ENCODE measurements at places on chromosomes 4 and X.

DNA sequence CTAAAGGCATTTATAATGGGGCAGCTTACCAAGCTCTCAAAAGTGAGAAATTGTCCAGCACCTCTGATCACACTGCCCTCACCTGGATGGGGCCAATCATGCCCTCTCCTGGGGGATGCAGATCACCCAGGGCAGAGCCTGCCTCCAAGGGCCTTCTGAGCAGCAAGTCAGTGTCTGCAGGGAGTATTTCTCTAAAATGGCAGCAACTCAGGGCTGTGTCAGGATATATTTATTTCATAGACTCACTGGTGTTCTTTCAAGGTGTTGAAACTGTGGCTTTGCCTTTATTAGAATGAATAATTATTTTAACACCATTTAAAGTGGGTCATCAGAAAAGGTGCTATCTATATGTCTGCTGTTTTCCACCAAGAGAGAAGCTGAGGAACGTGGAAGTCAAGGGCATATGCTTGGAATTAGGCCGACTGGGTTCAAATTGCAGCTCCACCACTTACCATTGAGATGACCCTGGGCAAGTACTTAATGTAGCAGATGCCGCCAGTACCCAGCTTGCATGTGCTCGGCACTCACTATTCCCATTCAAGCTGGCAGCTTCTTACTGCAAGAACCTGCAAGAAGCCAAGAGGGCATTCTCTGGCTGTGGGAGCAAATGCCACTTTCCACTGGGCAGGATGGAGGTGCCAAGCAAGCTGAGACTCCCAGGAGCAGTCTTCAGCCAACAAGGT is 590.0 kb downstream of the BCOR start:
- DNase-seq, result no peak

DNA sequence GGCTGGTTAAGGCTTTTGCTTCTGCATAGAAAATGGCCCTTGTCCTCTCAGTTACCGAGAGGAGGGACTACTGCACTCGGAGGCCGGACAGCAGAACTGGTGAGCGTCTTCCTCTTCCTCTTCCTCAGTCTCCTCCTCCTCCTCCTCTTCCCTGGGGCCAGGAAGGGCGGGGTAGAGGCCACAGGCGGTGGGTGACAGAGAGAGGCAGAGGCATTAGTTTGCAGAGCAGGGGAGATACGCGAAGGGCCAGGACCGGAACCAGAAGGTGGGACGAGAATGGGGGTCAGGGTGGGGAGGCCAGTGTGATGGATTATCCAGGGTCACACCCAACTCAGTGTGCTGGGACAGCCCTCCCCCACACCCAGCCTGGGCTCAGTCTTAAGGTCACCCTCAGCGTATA is 14.5 kb downstream of the IQSEC2 start:
- no peak for DNase-seq

GRCh38 chrX:13015536-13016236 is 28.7 kb downstream of the FAM9C start:
- no peak for DNase-seq

GRCh38 chr4:74543231-74543781 is 98.4 kb downstream of the AREG start:
- no peak for DNase-seq

DNA sequence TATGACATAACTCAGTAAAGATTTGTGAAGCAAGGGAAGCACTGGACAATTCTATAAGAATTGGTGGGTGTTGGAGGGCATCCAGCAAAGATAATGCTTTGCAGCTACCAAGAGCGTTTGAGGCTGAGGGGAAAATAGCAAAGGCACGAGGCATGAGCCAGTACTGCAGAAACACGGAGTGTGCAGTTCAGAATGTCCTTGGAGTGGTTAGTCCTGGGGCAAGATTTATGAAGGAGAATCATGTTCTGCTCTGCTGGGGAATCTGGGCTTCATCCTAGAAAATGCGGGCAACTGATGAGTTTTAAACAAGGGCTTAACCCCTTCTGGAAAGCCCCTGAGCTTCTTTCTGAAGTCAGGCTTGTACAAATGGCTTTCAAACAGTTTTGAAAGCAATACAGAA is 452.5 kb downstream of the IL15 start:
- DNase-seq, result no peak

DNA sequence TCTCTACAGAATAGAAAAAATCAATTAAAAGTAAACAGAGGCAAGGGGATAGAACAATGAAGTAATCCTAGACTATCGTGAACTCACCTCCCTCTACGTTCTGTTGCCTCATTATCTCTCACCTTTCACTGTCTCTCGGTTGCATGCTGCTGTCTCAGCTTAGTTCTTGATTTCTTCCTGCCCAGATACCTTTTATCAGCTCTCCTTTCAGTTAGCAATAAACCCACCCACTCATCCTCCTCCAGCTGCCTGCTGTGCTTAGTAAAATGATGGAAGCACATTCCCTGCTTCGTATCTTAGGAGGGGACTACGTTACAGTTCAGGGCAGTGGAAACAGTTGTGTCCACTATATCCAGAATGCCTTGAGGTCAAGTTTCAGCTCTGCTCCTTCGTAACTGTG is 1709.5 kb upstream of the AGA start:
- DNase-seq, result no peak

DNA sequence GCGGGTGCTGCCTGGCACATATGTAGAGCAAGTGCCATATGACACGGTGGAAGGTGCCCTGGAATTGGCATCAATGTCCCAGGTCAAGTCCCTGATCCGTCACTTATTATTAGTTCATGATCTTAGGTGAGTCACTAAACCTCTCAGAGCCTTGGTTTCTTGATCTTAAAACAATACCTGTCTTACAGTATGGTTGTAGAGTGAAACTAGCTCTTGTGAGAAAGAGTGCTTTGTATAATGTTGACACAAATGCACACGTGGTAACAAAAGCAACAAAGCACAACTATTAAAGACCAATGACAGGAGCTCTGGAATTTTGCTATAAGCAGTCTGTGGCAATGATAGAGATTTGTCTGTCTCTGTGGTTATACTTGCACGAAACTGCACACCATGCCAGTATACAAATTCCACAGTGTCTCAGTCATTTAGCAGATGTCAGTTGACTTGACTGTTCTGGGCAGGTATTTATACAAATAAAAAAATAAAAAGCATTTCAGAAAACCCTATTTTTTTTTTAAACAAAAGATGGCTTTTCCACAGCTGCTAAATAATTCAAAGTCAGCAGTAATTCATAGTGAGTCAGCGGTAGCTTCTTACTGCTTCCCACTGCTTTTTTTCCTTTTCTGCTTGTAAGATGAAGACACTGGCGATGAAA is 19.7 kb upstream of the ACSL1 start:
- no peak for DNase-seq

GRCh38 chr4:138672393-138672976 is 343.1 kb upstream of the NOCT start:
- DNase-seq, result no peak

- no peak for DNase-seq
Measured at GRCh38 chr4:54099748-54100574, at the start of gene GSX2. Gene GSX2 (plus strand): TSS chr4:54100163. CDS start chr4:54100345, 182 bp downstream.
